B cell (primary cell): ENCODE measurements at places on chromosomes 1 and 21. TPM values are rescaled to one million over a fixed set of nuclear protein-coding genes. Genes with fewer than 3 reads are reported as not detected.

- no peak for DNase-seq
These were observed 7.2 kb upstream of the PIGC start for GRCh38 chr1:172451002-172451443.

DNA sequence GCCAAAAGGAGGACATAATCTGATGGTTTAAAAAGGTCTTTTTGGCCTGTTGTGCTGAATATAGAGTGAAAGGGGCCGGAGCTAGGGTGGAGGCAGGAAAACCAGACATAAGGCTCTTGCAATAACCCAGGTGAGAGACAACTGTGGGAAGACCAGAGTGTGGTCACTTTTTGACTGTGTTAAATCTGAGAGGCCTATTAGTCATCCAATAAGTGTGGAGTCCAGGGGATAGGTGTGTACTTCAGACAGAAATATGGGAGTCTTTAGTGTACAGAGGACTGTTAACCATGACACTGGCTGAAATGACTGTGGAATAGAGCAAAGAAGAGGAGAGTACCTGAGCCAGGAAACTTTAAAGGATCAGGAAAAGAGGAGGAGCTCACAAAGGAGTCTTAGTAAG lies 89.3 kb downstream of the VAV3 start:
- no peak for DNase-seq

GRCh38 chr1:219537223-219537631 lies 75.7 kb downstream of the ZC3H11B start:
- no peak for DNase-seq

- no peak for DNase-seq
These were observed 88.4 kb upstream of the PDE4B start for GRCh38 chr1:65704318-65704717.

GRCh38 chr1:224333309-224333926 lies 3.4 kb upstream of the NVL start:
- peak; percentile 80 for DNase-seq

DNA sequence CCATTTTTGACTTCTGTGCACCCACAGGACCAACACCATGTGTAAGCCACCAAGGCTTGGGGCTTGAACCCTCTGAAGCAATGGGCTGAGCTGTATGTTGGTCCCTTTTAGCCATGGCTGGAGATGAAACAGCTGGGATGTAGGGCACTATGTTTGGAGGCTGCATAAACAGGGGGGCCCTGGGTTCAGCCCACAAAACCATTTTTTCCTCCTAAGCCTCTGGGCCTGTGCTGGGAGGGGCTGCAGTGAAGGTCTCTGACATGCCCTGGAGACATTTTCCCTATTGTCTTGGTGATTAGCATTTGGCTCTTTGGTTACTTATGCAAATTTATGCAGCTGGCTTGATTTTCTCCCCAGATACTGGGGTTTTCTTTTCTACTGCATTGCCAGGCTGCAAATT lies 144.9 kb downstream of the ZNF326 start:
- DNase-seq = no peak

- no peak for DNase-seq
These were observed 47.6 kb downstream of the RHOU start for GRCh38 chr1:228782662-228783417.

Gene SLC41A1
- total RNA-seq = 24.2 and 24.7 TPM in 2 replicates

Gene LRIF1
- 22.6 and 26.5 TPM in 2 replicates for total RNA-seq

Gene TMEM82
- not detected in 2 replicates for total RNA-seq

Gene PPP2R5A
- 41.1 and 43.4 TPM in 2 replicates for total RNA-seq

Gene EYA3
- 31.3 and 31.7 TPM in 2 replicates for total RNA-seq
